ENCODE measurements at places on chromosomes 16 and 17.
A peak's percentile ranks its signal among the peaks of the same experiment; 100 is the strongest.

DNA sequence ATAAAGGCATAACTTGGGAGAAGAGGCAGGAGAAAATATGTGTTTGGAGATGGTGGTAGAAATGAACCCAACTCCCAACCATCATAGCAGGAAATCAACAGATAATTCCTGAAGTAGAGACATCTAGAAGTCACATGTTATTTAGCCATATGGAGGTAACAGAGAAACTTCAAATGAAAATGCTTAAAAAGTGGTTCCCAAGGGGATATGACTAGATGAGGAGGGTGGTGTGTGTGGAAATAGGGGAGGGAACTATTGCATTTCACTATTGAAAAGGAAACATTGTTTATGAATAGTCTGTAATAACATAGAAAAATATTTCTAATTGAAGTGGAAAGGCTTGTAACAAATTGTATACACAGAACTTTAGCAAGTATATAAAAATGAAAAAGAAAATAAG lies 412.0 kb downstream of the SHISA9 start:
- DNase-seq: no peak

- DNase-seq: no peak
These were observed 1.8 kb upstream of the EXOSC6 start for GRCh38 chr16:70253291-70254106.

- DNase-seq: no peak
These were observed 45.2 kb downstream of the TOX3 start for GRCh38 chr16:52501746-52502145.

DNA sequence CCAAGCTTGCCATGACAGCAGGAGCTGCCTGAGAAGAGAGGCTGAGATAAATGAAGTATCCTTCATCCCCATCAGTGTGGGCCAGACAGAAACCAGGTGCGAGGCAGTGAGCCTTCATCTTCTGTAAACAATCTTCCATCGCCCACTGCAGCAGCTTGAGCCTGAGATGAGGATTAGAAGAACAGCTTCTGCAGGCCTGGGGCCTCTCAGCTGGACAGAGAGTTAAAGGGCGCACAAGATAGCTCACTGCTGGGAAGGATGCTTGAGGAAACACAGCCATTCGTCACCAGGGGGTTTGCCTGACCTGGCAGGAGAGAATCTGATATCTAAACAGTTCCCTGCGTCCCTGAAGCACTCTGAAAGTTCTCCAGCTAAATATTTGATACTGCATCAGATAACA lies 27.1 kb downstream of the HOXB1 start:
- DNase-seq: no peak

- DNase-seq: no peak
These were observed 204.8 kb upstream of the CPHXL start for GRCh38 chr16:75931043-75931442.

DNA sequence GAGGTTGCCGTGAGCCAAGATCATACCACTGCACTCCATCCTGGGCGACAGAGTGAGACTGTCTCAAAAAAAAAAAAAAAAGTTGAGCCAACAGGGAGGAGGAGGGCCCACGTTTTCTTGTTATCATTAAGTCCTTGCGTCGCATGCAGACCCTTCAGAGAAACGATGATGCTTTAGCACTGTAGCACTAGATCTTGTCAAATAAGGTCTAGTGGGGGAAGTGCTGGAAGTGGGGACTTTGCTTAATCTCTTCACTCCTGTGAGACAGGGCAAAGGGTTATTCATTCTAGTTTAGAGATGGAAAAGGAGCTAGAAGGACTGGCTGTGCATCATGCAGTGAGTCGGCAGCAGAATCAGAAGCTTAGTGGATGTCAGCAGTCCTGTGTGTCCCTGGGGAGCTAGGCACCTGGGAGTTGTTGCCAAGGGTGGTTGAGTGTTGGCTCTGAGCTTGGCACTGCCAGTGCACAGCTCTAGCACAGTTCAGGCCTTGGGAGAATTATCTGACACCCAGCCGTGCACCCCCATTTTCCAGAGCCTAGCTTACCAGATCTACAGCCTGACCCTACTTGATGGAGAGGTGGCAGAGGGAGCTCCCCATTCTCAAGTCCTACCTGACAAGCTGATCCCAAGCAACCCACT lies 33.4 kb upstream of the TBX2 start:
- no peak for DNase-seq

GRCh38 chr16:86157616-86158247 lies 258.8 kb downstream of the IRF8 start:
- no peak for DNase-seq

- no peak for DNase-seq
These were observed 2.1 kb downstream of the NDUFAF8 start for GRCh38 chr17:81241203-81241602.

DNA sequence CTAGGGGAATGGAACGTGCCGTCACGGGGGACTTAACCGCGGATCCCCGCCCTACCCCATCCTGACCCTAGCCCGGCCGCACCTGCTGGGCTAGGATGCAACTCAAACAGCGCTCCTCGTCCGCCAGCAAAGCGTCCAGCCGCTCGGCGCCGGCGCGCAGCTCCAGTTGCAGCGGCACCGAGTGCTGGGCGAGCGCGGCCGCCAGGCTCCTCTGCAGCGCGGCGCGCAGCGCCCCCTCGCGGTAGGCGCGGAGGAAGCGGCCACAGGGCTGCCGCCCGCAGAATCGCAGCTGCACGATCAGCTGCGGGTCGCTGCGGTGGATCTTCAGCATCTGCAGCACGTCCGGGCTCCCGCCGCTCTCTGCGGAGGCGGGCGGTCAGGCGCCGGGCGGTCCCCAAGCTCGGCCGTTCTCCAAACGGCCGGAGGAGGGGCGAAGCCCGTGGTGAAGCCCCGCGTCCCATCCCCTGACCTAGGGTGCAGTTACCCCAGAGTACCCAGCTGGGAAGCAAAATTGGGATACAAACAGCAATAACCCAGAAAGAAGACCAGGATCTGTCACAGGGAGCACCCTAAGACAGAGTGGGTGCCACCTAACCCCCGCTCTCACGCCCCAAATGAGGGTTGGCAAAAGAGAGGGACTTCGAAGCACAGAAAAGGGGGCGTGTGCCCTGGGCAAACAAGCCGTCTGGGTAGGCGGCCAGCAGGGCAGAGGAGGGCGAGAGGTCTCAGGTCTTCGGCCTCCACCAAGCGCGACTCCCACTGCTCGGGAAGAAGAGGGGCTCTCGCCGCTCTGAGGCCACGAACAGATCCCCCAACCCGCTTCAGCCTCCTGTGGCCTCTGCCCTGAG lies 4.2 kb downstream of the TRADD start:
- peak; percentile 12 for DNase-seq

GRCh38 chr16:1163567-1164055 lies 10.7 kb downstream of the CACNA1H start:
- no peak for DNase-seq

- no peak for DNase-seq
These were observed 2.9 kb upstream of the ITGA3 start for GRCh38 chr17:50052822-50053653.

GRCh38 chr17:65156185-65156834 lies 19.1 kb downstream of the RGS9 start:
- no peak for DNase-seq

DNA sequence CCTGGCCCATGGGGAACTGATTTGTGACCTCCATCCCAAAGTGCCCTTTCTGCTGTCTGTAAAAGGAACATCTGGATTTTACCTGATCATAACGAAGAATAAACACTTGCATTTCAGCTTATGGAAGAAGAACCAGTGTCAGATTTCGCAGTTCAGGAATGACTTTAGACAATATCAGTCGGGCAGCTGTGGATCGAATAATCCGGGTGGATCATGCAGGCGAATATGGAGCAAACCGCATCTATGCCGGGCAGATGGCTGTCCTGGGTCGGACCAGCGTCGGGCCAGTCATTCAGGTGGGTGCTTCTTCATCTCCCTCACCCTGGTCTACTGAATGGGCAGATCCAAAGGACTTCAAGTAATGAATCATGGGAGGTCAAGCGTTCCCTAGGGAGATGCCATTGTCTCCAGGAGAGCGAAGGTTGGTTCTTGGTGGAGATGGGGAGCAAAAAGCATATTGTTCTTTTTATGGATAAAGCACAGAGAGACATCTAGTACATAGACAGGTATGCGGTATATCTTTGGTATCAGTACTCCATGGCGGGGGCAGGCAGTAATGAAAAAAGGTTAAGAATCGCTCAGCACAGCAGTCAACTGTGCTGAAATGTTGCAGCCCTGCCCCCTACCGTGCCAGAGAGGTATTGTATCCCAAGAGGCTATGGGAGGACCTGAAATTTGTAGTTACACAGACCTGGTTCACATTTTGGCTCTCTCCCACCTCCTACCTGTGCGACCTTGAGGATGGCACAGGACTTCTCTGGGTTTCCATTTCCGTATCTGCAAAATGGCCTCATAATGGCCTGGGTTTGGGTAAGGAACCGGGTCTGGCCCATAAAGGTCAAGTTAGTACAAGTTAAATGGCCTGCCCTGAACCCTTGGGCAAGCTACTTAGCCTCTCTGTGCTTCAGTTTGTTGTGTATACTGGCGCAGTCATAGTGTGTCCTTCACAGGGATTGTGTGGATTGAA lies 4.7 kb downstream of the COQ7 start:
- no peak for DNase-seq

GRCh38 chr16:57985204-57986181 lies 14.6 kb upstream of the CNGB1 start:
- no peak for DNase-seq

DNA sequence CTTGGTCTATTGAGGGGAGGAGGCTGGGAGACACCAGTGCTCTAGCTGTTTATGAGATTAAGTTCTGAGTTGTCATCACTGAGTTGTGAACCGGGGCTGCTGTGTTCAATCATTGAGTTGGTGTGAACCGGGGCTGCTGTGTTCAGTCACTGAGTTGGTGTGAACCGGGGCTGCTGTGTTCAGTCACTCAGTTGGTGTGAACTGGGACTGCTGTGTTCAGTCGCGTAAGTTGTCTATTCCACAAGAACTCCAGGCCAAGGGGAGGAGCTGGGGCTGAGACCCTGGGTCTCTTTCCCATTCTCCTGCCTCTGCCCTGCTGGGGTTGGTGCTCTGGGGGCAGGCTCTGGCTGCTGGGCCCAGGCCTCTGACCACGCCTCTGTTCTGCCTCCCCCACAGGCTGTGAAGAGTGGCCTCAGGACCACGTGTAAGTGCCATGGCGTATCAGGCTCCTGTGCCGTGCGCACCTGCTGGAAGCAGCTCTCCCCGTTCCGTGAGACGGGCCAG lies 24.5 kb downstream of the WNT9B start:
- DNase-seq: no peak

DNA sequence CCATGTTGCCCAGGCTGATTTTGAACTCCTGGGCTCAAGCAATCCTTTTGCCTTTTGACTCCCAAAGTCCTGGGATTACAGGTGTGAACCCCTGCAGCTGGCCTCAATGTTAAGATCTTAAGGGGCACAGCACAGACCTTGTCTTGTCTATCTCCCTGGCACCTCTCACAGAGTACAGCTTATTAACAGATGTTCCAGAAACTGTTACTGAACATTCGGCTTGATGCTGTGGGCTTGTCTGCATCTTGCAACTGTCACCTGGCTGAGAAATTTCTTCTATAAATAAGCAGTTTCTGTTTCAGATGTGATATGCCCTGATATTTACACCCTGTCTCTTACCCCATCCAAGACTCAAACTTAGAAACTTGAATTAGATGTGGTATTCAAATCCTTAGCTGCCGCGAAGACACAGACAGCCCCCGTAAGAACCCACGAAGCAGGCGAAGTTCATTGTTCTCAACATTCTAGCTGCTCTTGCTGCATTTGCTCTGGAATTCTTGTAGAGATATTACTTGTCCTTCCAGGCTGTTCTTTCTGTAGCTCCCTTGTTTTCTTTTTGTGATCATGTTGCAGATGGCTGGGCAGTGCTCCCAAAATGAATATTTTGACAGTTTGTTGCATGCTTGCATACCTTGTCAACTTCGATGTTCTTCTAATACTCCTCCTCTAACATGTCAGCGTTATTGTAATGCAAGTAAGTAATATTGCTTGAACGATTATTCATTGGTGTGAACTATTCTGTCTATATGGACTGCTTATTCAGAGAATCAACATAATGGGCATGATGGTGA lies at the start of gene TNFRSF17:
Gene TNFRSF17, plus strand, starts transcription at position 450 of the 791 bp plus-strand sequence. Its CDS starts 115 bp downstream, at position 565.
- no peak for DNase-seq

DNA sequence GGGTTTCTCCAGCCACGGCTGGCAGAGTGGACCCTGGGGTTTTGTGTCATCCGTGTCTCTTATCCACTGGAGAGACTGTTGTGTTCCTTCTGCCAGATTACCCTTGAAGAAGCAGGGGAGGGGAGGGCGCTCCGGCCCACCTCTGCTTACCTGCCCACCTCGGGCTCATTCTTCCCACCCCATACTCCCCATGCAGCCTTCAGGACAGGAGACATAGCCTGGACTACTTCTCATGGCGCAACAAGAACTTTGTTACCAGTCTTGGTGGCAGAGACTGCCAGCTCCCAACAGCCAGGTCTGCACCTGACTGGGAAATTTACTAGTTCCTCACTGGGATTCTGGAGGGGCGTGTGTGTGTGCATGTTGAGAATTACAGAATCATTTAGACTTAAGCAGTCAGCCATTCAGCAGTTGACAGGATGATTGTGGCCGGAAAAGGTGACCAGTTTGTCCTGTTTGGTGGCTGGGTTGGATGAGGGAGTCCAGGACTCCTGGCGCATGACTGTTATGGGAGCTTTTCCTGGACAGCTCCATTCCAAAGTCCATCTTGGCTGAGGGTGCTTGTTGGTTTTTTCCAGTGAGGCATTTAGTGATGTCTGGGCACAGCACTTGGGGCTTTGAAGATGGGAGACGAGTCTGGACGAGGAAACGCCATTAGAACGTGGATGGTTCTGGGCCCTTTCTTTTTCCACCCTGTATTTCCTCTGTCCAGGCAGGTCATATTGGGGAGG lies 8.7 kb downstream of the GSE1 start:
- DNase-seq: no peak

DNA sequence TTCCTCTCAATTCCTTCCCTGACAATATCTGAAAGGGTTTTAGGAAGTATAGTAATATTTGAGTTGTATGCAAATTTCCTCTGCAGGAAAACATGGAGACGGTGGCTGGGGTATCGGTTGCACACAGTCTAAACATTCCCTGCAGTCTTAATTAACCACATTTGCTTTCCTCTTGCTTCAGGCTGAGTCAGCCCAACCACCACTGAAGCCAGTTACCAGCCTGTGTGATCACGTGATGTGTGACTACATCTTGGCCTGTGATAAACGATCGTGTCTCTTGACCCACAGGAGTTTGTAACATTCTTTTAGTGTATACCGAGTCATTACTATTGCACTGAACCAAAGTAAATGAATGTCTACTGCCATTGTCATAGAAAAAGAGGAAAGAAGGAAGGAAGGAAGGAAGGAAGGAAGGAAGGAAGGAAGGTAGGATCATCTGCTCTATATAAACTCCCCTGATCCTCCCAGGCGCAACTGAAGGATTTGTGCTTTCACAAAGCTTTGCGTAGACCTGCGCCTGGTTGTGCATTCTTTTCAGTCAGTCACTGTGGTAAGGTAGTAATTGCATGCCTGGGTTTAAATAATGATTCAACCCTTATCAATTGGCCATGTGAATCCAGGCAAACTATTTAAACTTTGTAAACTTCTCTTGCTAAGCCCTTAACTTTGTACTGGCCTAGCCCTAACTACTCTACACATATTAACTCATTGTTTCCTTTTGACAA lies 280.6 kb upstream of the SALL1 start:
- no peak for DNase-seq

DNA sequence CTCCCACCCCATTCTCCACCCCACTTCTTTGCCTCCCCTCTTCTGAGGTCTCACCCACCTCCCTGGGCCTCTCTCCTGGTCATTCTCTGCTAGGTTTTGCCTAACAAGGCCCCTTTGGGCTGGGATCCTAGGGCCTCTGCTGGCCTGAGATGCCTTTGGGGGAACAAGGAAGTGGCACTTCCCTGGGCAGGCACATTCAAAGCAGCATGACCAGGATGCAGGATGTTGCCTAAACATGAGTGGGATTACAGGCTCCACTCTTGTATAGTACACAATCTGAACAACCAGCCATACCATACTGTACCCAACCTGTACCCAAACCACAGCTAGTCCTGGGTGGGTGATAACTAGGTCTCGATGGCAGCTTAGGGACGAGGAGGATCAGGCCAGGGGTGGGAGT lies 9.0 kb downstream of the GALK1 start:
- no peak for DNase-seq

Measured in NCI-H1048 (cell line).